ENCODE measurements at places on chromosomes 4 and X. TPM values are rescaled to one million over a fixed set of nuclear protein-coding genes. Genes with fewer than 3 reads are reported as not detected.

DNA sequence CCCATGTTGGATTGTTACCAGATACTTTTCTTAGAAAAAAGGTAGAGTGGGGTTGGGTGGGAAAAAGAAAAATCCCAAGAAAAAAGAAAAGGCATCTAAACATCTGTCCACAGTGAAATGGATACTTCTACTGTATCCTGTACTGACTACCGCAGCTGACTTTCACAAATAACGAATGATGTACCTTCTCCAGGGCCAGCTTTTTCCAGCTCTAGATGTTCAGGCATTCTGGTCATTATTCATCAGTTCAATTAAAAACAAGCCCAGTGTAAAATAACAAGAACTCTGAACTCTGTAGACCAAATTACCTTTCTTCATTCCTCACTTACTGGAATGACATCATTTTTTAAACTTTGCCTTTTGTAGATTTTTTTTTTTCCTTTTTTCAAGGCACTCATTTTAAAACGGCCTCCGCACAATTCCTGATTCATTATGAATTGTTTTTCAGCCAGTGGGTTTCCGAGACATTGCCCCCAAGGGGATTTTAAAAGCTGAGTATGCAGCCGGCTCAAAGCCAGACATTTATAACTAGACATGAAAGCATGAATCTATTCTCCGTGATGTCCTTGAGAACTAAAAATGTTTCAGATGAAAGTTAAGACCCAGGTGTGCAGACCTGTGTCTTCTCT lies 113.5 kb downstream of the PRKX start:
- DNase-seq, result peak; percentile 16

GRCh38 chr4:77593993-77594392 lies 11.6 kb upstream of the CXCL13 start:
- no peak for DNase-seq

GRCh38 chr4:68373513-68373912 lies 23.6 kb upstream of the YTHDC1 start:
- DNase-seq, result peak; percentile 68

GRCh38 chr4:89834486-89835209 lies 2.3 kb downstream of the SNCA start:
- DNase-seq, result no peak

GRCh38 chrX:70656304-70656703 lies 211.7 kb downstream of the DLG3 start:
- no peak for DNase-seq

DNA sequence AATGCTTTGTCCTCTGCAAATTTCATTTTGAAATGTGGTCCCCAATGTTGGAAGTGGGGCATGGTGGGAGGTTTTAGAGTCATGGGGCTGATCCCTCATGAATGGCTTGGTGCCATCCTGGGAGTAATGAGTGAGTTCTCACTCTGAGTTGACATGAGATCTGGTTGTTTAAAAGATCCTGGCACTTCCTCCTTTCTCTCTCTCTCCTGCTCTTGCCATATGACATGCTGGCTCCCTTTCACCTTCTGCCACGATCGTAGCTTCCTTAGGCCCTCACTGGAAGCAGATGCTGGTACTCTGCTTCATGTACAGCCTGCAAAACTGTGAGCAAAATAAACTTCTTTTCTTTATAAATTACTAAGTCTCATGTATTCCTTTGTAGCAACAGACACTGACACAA lies 262.0 kb downstream of the IL15 start:
- no peak for DNase-seq

GRCh38 chr4:26762650-26763049 lies 98.0 kb upstream of the STIM2 start:
- DNase-seq, result no peak

GRCh38 chr4:188214861-188215260 lies 75.6 kb downstream of the TRIML1 start:
- DNase-seq, result no peak

DNA sequence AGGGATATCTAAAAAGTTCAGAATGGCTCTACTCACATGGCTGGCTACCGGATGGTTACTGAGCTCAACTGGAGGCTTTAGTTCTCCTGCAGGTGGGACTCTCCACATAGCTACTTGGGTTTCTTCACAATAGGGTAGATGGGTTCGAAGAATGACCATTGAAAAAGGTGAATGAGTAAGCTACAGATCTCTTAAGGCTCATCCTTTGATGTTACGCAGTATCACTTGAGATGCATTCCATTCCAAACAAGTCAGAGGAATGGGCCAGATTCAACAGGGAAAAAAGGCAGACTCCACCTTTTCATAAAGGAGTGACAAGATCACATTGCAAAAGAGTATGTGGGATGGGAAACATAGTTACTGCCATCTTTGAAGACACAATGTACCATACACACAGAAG lies 52.6 kb downstream of the DDX53 start:
- no peak for DNase-seq

DNA sequence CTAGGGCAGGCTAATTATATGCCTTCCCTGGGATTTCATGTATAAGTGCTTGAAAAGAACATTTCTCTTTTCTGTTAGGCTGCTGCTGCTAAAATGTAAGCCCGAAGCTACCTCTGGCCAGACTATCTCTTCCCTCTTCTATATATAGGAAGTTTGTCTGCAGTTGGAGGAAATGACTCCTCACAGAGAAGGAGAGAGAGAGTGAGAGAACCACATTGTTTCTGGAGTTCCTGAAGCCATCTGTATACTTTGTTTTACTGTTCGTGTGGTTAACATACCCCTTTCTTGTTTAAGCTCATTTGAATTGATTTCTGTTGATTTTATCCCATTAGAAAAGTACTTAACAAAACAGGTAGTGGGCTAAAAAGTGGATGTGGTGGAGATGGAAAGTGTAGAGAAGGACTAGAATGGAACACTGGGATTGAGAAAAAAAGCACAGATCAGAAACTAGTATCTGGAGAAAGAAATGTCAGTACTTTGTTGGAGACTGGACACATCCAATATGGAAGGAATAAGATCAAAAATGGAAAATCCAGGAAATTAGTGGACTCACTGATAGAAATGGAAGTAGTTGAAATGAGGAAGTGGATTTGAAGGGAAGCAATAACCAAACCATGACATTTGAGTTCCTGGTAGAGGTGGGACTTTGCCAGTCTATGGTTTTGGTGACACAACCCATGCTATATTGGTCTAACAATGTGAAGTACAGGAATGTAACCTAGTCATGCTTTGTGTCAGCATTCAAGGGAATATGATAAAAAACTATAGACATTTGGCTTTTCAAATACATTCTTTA lies 112.6 kb downstream of the TMA16 start:
- DNase-seq, result no peak

DNA sequence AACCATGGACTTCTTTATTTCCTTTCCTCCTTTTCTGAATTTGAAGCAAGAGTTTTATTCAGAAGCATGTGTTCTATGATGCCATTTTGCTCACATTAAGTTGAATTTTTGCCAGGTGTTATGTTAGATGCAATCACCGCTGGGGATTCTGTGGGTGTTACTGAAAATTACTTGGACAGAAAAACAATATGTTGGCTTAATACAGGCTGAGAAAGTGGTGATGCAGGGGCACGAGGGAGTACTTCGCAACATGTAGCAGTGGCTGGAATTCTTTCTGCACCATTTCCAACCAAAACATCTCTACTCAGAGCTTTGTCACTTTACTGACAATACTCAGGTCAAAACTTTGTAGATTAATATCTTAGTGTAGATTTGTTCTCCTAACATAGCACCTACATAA lies 109.2 kb upstream of the PCDH18 start:
- no peak for DNase-seq

DNA sequence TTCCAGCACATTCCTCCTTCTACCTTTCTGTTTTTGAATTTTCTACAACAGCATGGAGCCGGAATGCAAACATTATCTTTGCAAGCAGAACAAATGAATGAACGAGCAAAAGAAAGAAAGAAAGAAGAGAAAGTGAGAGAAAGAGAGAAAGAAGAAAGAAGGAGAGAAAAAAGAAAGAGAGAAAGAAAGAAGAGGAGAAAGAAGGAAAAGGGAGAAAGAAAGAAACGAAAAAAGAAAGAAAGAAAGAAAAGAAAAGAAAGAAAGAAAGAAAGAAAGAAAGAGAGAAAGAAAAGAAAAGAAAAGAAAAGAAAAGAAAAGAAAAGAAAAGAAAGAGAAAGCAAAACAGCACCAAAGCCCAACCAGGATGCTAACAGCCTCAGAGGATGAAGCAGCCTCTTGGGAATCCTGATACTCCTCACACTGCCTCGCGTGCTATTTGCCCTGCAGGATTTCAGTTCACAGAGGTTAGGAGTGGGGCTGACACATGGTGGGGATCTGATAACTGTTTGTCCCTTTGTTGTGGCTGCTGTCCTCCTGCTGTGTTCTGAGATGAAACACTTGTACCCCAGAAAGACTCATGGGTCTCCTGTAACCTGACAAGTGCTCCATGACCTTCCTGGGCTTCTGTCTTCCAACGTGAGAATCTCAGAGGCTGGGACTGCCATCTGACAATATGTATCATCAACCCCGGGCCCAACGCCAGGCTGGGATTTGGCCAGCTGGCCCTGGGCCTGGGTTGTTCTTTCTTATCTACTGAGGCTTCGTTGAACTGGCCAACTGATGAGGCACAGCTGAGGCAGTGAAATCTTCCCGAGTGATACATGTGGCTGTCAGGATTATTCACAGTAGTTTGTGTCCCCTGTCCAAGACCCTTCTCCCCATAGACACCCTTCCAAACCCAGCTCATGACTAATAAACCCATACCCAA lies 61.0 kb downstream of the SEPSECS start:
- no peak for DNase-seq

MID2 gene
- polyA plus RNA-seq, result 10.9 TPM

TIGD4 gene
- polyA plus RNA-seq, result 1.5 TPM

GLOD5 gene
- polyA plus RNA-seq, result 1.2 TPM

S100G gene
- polyA plus RNA-seq, result not detected

TEX11 gene
- polyA plus RNA-seq, result not detected
